ENCODE measurements at places on chromosomes 12 and 14. TPM values are rescaled to one million over a fixed set of nuclear protein-coding genes. Genes with fewer than 3 reads are reported as not detected.

DNA sequence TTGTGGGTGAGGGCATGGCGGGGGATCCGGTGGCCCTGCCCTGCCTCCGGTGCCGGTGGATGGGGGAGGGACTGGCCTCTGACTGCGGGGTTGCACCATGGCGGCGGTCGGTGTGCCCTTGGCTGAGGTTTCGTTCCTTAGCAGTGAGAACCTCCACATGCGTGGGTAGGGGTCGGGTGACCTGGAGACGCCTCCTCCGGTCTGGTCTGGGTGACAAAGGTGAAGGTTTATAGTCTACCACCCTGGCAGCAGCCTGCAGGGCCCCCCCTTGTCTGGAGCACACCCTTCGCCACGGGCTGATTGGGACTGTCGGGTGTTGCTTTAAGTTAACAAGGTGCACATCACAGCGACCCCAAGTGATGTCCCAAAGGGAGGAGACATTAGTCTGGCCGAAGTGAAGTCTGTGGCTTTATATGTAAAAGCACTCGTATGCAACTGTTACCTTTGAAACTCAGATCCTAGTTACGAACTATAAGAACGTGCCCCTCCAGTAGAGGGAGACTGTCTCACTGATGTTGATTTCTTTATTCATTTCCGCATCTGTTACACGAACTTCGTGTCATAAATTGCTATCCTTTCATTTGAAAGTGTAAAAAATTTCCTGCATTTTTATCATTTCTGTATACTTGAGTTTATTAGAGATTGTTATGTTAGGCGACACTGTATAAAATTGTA lies 74.4 kb downstream of the WDR20 start:
- DNase-seq, result no peak

DNA sequence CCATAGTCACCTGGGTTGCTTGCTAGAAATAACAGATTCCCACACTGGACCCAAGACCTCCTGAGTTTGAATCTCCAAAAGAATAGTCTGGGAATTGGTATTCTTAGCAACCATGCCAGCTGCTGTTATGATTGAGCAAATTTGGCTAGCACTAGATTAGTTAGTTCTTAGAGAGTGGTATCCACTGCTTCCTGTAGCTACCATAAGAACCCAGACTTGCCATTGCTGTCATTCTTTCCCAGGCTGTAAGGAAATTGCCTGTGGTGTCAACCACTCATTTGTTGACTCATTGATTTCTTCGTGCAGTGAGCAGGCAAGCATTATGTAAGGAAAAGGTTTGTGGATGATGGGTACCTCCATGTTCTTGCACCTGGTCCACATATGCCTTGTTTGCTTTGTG lies 201.8 kb upstream of the RGS6 start:
- no peak for DNase-seq

- DNase-seq, result no peak
Observed at GRCh38 chr12:48029491-48030172, 25.4 kb upstream of the COL2A1 start.

GRCh38 chr12:79635676-79636075 lies 55.1 kb downstream of the PAWR start:
- no peak for DNase-seq

DNA sequence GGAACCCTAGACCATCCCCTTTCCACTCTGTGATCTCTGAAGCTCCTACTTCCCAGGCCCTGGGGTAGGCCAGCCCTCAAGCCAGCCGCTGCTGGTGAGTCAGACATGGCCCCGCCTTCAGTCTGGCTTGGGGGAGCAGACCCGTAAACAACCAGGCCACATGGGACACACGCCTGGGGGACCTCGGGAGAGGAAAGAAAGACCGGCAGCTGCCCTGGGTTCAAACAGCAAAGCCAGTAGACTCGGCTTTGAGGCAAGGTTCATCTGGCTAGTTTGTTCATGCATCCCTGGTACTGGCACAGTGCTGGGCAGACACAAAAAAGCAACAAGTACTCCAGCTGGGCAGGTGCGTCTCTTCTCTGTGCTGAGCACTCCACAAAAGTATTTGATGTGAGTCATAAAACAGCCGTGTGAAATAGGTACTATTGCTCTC lies 101.9 kb downstream of the SETD3 start:
- peak; percentile 83 for DNase-seq

Gene GPR68
- total RNA-seq, result not detected

DNA sequence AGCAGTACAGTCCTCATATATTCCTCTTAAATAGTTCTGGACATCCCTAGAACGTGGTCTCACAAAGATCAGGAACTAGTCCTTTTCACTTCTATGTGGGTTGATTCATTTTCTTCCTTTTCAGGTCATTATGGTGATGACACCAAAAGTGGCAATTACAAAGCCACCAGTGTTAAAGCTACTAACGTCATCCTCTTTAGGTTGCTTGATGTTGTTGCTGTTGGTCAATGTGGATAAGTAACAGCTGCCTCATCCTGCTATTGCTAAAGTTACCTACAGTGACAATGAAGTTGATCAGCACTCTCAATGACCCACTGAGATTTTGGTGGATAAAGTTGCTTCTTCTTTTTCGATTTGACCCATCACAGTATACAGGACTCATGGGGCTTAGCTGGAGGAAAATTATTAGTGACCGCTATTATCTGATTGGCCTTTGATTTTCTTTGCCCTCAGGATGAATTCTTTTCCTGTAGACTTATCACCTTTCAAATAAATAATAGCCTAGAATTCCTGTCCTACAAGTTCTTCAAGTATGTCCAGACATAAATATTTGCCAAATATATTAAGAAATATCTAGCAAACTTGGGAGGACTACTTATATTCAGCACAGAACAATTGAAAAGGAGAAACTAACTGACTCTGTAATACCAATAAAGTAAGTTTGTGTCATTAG lies 54.0 kb upstream of the ATP2B1 start:
- peak; percentile 96 for DNase-seq

Gene PDE6H
- not detected for total RNA-seq

Gene GCH1
- total RNA-seq, result 5.1 TPM

GRCh38 chr14:35341751-35342488 lies 49.7 kb downstream of the PSMA6 start:
- DNase-seq, result peak; percentile 81

DNA sequence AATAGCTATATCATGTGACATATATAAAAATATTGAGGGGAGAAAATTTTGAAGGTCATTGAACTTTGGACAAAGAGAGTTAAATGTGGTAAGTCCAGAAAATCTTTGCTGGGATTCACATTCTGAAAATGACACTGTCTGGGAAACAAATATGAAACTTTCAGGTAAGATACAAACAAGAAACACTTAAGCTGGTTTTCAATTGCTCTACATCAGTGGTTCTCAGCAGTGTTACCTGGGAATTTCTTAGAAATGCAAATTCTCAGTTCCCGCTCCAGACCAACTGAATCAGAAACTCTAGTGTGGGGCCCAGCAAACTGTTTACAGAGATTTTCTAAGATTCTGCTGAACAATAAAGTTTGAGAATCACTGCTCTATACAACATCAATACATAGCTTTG lies 3.6 kb upstream of the CDK17 start:
- no peak for DNase-seq

- no peak for DNase-seq
Observed at GRCh38 chr12:124588751-124589267, 21.4 kb upstream of the NCOR2 start.

Gene KLHL33
- total RNA-seq, result 0.11 TPM

Gene NFATC4
- 76.3 TPM for total RNA-seq

Gene PLA2G1B
- total RNA-seq, result not detected

DNA sequence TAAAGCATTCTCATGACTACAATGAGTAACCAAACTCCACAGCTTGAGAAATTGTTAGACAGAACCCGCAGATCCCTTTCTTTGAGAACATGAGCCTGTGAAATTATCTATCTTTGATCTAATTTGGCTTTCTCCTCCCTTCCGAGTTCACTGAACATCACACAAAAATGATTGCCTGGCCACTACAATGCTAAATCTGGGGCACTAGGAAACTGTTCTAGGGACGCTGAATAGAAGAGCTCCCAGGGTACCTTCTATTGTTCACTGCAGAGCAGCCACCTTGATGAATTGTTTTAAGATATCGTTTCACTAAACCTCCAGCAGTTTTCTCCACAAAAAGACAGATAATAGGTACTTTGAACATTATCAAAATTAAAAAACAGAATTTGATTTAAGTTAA lies 47.5 kb downstream of the SINHCAF start:
- DNase-seq, result no peak

Gene HAL
- total RNA-seq, result 1.3 TPM

Gene GALNT16
- 16.3 TPM for total RNA-seq

Gene GLIPR1L1
- total RNA-seq, result not detected

DNA sequence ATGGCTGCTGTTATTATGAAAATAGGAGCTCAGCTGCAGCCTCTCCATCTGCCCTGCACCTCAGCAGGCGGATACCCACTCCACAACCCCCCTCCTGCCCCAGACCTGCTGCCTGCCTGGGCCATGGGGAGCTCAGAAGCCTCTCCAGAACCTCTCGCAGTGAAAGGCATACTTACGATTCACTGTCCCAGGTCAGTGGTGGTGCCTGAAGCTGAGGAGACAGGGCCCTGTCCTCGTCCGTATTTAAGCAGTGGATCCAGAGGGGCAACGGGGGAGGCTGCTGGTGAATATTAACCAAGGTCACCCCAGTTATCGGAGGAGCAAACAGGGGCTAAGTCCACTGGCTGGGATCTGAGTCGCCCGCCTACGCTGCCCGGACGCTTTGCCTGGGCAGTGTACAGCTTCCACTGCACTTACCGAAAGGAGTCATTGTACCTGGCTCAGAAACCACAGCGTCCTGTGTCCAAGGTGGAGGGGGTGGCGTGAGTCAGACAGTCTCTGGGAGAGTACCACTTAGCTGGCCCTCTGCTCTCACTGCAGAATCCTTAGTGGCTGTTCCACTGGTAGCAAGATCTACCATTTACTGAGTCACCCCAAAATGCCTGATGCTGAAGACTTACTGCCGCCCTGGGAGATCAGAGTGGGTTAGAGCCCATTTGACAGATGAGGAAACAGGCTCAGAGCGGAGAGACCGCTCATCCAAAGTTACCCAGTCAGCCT lies at the start of gene SERPINA1:
Gene SERPINA1 (minus strand): TSS at position 219 of the 720 bp plus-strand sequence. CDS start 5,365 bp downstream, outside the sequence.
- no peak for DNase-seq

All from PC-9 (cell line).